CD4-positive, alpha-beta T cell treated with Interferon gamma for 1 hour (primary cell): ENCODE measurements at places on chromosomes 5 and 9.

DNA sequence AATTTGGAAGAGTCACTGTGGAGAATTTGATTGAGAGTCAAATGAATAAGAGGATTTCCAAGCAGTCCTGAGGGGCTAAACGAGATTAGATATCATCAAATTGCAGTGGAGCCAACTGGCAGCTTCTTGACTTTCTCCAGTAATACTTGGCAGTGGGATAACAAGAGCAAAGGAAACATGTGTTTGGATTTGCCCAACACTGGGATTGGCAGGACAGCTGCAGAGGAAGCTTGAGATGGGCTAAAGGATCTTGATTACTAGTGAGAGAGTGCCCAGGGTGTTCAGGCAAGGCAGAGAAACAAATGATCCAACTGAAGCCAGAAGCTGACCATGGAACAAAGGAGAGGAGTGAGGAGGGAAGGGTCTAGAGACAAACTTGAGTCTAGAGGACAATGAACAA, 356.0 kb upstream of the ISL1 start:
- DNase-seq = no peak

DNA sequence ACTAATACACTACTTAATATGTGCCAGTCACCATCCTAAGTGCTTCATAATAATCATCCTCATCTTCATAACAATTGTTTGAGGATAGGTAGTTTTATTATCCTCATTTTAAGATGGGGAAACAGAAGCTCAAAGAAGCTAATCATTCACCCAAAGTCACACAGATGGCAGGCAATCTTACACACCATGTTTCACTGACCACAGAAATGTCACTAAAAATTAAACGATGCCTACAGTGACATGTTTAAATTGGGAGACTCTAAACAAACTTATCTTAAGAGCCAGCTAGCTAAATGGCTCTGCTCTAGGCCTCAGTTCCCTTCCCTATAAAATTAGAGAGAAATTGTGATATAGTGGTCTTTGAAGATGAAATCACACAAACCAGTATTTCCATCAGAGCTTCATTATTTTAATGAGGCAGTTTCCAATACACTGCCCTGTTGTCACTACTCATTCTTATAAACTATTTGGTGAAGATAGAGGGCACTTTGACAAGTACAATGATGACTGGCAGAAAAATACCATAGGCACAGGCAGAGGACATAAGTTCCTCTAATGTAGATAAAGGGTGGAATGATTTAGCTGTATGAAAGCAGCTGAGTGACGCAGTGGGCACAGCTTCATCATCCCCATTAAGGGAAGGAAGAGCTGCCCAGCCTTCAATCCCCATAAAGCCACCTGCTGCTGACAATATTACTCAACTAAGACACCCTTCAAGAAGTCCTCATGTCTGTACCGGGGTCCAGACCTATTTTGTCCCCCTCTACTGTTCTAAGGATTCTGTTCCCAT, 224.1 kb downstream of the ACTL7B start:
- DNase-seq = peak; percentile 34

- peak; percentile 85 for DNase-seq
These were observed 32.2 kb downstream of the ANXA2R start for GRCh38 chr5:43007911-43008362.

GRCh38 chr5:76542887-76543690, 80.1 kb downstream of the F2RL2 start:
- DNase-seq = peak; percentile 58

- peak; percentile 46 for DNase-seq
These were observed 237.7 kb upstream of the MEF2C start for GRCh38 chr5:89120719-89121118.

DNA sequence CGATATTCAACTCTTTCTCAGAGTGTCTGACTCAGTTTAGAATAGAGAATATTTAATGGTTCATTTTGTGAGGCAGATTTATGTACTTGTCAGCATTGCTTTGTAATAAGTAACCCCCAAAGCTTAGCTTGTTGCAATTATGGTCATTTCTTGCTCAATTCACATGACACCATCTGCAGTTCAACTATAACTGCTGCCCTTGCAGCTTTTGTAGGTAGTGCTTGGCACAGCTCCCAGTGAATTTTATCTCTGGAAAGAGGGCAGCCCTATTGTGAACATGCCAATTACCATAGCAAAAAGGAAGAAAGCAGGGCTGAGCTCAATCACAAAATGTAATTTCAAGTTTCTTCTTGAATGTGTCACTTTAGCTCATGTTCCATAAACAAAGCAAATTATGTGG, 1587.7 kb upstream of the ACO1 start:
- DNase-seq = no peak

DNA sequence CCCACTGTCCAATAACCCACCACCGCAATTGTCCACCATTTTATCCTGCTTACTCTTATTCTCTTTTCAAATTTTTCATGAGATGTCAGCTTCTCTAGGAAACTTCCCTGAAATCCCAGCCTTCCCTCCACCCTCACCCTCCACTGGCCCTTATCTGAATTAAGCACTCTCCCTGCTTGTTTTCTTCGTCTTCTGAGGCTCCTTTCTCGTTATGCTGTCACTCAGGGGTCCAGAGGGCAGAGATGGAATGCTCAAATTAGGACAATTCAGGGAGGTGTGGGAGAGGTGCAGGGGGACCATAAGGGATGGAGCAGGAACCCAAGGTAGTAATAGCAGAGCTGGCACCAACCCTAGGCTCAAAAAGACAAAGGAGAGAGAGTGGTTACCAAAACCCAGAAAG, 5.0 kb upstream of the DAPK1 start:
- no peak for DNase-seq

DNA sequence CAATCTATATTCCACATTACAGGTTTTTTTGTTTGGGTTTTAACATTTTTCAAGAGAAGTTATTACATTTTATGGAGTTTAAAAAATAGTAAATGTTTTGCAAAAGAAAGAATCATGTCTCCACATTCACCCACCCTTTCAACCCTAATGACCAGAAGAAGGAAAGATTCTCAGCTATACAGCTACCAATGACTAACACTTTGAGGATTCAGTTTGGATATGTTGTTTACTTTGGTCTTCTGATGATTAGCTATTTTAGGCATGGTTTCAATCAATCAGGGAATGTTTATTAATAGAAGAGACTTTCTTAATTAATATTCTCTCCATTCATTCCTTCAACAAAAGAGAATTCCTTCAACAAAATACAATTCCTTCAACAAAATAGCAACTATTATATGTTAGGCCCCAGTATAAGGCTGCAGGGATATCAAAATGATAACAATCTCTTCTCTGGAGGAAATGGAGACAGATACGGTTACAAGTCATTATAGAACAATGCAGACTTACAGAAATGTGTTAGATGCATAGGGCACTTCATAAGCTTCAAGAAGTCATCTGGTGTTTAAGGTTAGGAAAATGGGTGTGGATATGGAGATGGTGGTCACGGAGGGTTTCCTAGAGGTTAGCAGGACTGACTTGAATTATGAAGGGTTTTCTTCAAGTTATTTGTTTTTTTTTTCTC, 9.3 kb upstream of the NR3C1 start:
- DNase-seq = no peak

- no peak for DNase-seq
These were observed 216.3 kb downstream of the C9orf50 start for GRCh38 chr9:129404621-129405020.

DNA sequence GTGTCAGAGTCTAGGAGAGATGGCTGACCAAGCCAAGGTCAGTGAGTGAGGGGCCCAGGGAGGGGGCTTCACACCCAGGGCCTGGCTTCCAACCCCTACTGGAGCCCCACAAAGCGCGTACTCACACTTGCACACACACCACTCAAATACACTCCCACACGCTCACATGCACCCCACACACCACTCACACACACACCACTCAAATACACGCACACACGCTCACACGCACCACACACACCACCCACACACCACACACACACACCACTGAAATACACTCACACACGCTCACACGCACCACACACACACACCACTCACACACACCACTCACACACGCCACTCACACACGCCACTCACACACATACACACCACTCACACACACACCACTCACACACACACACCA, 5.7 kb upstream of the ASB6 start:
- DNase-seq = no peak

DNA sequence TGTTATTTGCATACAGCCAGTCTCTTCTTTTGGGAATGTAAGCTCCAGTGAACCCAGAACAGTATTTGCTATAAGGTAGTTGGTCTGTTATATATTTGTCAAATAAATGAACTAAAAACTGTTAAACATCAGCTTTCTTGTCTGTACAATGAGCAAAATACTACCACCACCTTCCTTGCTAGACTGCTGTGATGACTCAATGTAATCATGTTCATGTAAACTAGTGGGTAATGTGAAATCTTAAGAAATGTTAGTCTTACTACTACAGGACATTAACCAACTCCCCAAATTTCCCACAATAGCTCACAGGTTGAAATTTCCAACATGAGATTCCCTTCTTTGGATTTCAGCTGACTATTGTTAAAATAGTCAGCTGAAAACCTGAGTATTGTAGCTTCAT, 176.1 kb downstream of the TRPM3 start:
- no peak for DNase-seq

DNA sequence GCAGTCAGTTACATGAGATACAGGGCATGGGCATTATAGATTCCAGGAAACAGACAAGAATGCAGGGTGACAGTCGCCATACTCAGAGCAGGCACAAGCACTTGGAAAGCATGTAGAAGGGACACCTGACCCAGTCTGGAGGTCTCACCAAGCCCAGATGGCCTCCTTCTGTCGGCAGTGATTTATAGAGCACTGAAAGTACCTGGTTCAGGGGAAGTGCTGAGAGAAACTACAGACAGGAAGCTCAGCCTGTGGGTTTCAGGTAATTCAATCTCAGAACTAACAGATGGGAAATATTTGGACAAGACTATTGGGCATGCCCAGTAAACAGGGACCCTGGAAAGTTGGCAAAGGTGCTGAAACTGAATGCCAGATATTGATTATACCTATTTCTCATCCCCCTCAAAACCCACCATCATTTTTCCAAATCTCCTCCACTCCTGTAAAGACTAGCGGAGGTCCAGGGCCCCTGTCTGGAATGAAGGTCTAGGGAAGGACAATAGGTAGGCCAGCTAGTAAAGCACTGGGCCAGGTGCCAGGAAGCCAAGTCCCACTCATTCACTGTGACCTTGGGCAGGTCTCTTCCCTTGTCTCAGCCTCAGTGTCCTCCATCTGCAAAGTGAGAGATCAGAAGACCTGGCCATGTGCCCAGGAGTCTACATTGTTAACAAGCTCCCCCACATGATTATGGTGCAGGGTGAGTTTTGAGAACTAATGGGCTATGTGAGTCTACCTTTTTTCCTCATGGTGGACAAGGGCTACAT, 26.9 kb downstream of the KLHL3 start:
- DNase-seq = no peak

DNA sequence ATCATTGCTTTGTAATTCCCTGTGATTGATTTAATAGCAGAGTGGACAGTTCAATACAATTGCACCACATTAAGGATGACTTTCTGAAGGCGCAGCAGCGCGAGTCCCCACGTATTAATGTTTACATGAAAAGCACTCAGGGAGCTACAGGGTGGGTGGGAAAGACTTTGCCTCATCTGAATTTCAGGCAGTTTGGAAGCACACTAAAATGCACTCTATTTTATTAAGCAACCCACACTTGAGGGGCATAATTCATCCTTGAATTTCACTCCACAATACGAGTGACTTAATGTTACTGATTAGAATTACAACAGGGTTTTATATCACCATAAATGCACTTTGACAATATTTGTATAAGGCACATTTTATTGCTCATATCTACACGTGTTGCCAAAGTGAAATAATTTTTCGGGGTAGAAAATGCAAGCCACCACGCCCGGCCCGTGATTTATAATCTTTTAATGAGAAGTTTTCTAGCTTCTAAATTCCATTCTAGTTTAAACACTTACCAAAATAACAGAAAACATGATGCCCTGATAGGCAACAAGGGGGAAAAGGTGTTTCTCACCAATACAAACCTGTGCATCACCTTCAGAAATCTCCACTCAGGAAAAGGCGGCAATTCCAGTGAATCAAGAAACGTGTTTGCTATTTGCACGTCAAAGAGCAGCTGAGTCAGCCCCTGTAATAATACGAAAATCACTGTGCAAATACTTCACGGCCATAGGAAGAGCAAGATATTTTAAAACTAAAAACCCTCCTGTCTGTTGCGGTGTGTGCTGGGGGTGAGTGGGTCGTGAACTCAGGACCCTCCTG, 40.5 kb downstream of the IRX4 start:
- no peak for DNase-seq

GRCh38 chr9:133670466-133670865, 34.3 kb downstream of the DBH start:
- no peak for DNase-seq

DNA sequence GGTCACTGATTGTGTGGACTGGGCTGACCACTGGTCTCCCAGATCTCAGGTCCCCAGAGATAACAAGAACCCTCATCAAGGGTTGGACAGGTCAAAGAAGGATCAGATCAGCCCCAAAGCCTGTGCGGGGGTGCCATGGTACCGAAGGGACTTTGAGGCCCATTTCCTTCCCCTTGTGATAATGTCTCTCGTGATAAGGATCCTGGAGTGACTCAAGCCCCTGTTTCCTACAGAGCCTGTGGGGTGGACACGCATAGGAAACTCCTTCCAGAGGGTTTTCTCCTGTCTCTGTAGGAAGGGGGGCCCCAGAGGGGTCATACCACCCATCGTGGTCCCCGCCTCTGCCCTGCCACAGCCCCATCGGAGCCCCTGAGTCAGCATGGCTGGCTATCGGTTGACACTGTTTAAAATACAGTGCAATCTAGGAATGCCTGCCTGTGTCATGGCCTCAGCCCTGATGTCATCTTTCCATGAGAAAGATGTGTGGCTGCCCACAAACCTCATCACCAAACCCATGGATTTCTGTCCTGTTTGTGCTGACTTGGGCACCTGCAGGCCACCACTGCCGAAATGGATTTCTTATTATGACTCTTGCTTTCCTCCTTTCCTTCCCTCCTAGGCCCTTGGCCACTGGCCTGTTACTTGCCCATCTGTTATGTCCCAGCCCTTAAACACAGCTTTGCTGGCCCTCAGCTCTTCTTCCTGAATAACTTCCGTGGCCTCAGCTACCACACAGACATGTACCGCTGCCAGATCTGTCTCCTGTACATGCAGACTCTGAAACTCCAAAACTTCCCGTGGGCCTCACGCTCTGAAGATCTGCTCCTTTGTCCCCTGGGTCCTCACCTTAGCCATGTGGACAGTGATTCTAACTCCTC, 2.9 kb upstream of the CSF2 start:
- no peak for DNase-seq

- no peak for DNase-seq
These were observed 23.9 kb downstream of the HMGXB3 start for GRCh38 chr5:150024346-150024984.

DNA sequence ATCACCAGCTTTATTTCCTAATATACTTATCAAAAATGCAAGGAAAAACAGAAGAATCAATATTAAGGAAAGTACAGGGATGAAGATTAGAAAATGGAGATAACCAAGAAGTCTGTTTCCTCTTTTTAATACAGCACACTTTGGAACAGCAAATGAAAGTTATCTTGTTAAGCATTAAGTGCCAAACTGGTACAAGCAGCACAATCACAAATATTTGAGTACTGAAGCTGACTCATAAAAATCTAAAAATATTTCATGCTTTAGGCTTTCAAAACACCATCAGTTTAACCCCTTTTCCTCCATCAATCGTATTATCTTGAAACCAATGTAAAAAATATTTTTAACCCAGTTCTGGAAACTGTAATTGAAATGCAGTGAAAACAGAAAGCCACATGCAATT, 2.7 kb downstream of the FBXW11 start:
- no peak for DNase-seq
